ENCODE measurements at places on chromosomes 7 and 10.

- DNase-seq, result no peak
These were observed 2.0 kb upstream of the SFTPA1 start for GRCh38 chr10:79608505-79609375.

DNA sequence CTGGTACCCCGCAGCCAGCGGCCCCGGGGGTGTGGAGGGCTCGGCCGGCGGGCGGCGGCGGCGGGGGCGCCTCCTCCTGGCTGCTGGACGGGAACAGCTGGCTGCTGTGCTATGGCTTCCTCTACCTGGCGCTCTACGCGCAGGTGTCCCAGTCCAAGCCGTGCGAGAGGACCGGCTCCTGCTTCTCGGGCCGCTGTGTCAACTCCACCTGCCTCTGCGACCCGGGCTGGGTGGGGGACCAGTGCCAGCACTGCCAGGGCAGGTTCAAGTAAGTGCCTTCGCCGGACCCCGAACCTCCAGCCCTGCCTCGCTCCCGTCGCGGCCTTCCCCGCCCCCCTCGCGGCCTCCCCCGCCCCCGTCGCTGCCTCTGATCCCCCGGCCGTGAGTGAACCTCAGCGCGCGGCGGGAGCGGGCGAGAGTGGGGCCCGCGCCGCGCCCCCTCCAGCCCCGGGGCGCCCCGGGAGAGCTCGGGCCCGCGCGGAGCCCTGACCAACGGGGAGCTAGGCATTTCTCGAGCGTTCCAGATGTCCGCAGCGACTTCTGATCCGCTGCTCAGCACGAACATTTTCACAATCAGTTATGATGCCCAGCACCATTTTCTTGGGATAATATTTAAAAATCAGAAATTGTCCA, 727 bp downstream of the ATRNL1 start:
- DNase-seq, result no peak

GRCh38 chr10:124083740-124084397, 9.5 kb downstream of the CHST15 start:
- no peak for DNase-seq

DNA sequence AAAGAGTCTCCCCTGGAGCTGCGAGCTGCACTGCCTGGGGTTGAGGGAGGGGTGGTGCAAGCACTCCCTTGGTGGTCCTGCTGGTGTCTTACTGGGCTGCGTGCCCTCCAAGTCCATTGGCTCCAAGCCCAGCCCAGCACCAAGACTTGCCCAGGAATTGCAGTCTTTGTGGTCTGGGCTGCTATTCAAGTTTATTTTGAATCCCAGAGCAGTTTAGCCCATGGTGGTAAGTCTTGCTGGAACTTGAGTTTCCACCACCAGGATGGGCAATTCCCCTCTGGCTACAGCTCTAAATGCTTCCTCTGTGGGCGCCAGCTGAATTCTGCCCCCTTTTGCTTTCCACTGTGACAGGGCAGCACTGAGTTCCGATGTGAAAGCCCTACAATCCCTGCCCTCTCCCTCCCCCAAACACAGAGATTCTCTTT, 25.1 kb downstream of the GALNT11 start:
- no peak for DNase-seq

DNA sequence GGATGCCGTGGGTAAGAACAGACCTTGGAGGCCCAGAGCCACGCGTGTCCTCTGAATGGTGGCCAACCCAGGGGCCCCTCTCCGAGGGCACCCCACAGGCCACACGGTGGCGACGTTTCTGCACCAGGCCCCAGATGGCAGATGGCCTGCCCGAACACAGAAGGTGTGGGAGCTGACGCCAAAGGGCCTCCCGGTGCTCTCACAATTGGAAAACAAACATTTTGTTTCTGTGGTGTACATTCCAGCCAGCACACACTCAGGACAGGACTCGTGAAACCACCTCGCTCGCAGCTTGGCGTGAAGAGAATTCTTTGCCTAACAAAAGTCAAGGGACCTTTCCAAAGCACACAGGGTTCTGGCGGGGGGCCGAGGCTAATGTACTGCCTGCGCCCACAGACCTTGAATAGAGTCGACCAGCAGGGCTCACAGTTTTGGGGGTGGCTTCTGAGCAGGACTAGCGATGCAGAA, 112.1 kb downstream of the FAM53B start:
- DNase-seq, result no peak

All from NCI-H774 (cell line).